ENCODE measurements at places on chromosomes 3 and 15.

DNA sequence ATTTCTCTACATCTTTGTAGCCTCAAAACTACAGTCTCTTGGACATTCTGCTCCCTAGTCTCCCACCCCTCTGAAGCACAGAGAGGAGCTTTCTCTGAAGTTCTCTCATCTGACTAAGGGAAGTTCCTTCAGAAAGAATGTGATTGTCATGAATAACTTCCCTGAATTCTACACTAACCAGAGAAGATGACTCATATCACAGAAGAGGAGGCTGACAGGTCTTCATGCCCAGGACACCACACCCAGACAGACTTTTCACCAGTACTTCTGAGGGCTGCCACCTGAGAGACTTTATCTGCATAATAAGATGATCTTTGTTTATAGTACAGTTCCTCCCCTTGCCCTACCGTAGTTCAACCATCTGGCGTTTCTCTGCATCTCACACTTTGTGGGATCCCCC, 52.8 kb downstream of the CDIN1 start:
- no peak for DNase-seq

- no peak for DNase-seq
Measured at GRCh38 chr3:69292185-69292584, 93.7 kb downstream of the FRMD4B start.

DNA sequence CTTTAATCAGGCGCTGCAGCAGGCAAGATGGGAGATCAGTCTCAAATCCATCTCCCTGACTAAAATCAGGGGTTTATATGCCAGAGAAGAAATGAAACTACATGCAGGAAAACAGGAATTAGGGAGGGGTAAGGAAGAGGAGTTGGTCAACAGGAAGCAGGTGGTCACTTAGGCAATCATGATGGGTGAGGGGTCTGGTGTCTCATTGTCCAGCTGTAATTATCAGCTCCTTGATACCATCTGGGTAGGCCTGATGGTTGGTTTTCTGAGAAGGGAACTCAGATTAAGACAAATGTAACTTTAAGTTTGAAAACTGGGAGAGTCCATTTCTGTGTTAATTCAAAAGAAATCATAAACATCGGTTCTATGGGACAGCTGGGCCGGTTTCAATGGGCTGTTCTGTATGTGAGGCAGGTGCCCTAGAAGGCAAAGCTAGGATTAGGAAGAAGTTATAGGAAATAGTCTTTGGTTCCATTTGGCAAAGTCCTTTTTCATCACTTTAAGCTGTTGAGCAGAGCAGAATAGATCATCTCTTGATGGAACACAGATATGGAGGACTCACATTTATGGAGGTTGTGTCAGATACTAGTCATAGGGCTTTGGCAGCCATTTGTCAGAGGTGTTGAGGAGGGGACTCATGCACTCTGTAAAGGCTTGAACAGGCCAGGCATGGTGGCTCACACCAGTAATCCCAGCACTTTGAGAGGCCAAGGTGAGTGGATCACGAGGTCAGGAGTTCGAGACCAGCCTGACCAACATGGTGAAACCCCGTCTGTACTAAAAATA, 149.4 kb downstream of the VGLL4 start:
- DNase-seq, result no peak

DNA sequence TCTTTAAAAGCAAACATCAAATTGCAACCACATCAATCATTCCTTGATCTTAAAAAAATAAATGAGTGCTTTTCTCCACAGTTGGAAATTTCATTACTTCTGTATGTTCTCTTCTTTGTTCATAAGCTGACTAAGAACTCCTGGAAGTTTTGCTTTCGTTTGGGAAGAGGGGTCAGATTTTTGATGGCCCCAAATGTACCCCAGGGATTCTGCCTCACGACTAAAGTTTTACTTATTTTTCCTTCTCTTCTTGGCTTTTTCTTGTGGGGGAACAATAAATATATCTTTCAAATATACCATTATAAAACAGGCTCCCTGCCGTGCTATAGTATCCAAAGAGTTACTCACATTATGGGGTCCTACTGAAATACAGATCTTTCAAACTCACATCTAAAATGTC, 215.0 kb upstream of the CDIN1 start:
- no peak for DNase-seq

- no peak for DNase-seq
Measured at GRCh38 chr3:146359841-146360240, 108.9 kb upstream of the PLSCR4 start.

GRCh38 chr15:54388746-54389145, 410.5 kb downstream of the UNC13C start:
- DNase-seq, result no peak

- DNase-seq, result no peak
Measured at GRCh38 chr15:51332206-51333147, 5.9 kb downstream of the CYP19A1 start.

- DNase-seq, result no peak
Measured at GRCh38 chr3:150970665-150971324, 1.7 kb downstream of the CLRN1 start.

- DNase-seq, result no peak
Measured at GRCh38 chr15:48871542-48871941, 6.4 kb upstream of the EID1 start.

GRCh38 chr15:53835309-53835708, 75.8 kb upstream of the WDR72 start:
- no peak for DNase-seq

DNA sequence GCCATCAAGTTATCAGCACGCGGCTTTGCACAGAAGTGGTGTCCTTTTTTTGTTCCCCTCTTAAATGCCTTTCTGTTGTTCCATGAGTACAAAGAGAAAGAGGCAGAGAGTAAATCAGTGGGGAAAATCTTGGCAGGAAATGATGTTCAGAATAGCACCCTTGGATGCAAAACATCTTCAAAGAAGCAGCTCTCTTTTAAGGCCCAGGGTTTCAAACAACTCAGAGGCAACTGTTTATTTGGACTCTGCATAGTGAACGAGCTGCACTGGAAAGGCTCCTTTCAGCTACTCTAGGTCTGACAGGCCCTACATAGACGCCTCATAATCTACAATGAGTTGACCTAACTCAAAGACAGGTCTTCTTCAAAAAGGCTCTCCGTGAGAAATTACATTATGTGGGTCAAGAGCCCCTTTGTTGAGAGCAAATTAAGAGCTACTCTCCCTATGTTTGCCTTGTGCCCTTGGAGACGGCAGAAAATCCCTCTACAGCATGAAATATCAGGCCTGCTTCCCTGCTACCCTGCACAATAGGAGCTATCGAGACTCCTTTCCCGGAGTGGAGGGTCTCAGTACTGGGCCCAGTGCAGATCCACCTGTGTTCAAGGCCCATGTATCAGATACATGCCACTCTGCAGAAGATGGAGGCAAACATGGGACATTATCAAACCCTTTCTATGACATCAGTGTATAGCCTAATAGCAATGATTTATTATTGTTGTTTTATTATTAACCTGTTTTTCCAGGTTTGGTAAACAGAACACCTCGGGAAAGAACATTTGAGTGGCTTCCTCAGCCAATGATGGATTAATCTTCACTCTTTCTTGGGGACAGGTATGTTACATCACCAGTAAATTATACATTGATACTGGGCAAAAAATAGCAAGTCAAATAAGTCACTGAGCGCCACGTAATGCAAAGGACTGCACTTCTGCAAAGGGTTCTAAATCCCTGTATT, 53.1 kb downstream of the HEG1 start:
- DNase-seq, result no peak

DNA sequence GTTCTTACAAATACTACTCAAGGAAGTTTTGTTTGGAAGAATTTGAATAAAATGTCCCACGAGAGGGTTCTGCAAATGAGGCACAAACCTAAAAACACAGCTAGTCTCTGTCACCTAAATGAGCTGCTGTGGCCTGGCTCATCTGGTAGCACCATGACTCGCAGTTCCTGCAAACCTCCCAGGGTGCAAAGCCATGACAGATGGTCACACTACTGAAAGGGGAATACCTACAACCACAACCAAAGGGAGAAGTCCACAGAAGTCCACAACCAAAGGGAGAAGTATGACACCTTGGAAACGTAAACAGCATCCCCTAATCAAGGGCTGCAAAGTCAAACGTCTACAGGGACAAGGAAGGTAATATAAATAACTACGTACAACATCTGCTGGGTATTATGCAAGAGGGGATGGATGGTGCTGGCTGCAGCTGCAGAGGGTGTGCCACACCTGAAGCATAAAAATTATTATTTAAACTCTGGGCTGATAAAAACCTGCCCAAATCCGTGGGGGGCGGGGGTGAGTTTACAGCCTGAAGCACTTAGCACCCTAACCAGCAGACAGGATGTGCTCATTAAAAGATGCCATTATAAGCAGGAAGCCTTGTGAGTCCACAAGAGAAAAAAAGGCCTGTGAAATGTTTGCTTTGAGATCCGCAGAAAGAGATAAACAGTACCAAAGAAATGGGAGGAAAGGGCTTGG, 184.0 kb downstream of the MAGI1 start:
- no peak for DNase-seq

- DNase-seq, result no peak
Measured at GRCh38 chr15:98744506-98744905, 96.2 kb downstream of the IGF1R start.

GRCh38 chr15:62847900-62848489, 194.6 kb upstream of the TPM1 start:
- peak; percentile 75 for DNase-seq

GRCh38 chr3:59572106-59572505, 522.3 kb upstream of the CFAP20DC start:
- DNase-seq, result no peak

- DNase-seq, result no peak
Measured at GRCh38 chr15:53962646-53963561, 15.3 kb upstream of the UNC13C start.

GRCh38 chr3:25293736-25294135, 134.3 kb upstream of the RARB start:
- DNase-seq, result no peak

DNA sequence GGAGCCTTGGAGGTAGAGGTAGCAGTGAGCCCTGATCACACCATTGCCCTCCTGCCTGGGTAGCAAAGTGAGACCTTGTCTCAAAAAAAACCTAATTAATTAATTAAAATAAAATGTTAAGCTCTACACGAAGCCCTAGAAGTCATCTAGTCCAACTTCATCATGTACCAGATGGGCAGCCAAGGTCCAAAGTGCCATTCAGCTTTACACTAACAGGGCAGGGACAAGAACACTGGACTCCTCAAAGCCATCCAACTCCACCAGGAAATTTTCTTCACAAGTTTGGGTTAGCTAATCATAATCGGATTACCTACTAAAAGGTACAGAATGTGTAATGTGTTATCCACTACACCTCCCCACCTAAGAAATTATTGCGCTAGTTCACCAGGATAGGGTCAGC, 48.8 kb downstream of the WWTR1 start:
- no peak for DNase-seq

GRCh38 chr15:50905055-50905454, 3.4 kb upstream of the AP4E1 start:
- DNase-seq, result no peak

GRCh38 chr3:151765685-151766084, 32.0 kb downstream of the AADACL2 start:
- no peak for DNase-seq

GRCh38 chr15:50531766-50532165, 14.7 kb downstream of the USP50 start:
- no peak for DNase-seq

DNA sequence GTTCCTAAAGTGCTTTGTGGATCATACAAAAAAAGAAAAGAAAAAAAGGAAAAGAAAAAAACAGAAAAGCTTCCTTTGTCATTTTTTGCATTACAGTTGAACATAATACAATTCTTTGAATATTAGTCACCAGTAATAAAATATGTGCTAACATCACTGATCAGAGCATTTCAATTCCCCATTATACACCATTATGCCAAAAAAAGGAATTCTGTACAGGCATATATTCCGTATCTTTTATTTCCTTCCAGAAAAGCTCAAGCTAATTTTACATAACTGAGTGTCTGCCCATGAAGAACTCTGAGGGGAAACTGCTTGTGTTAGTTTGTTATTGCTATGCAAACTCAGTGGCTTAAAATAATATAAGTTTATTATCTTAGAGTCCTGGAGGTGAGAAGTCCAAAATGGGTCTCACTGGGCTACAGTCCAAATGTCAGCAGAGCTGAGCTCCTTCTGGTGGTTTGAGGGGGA, 377.9 kb downstream of the GAP43 start:
- DNase-seq, result peak; percentile 21

- DNase-seq, result no peak
Measured at GRCh38 chr3:21237638-21238037, 513.4 kb downstream of the ZNF385D start.

- no peak for DNase-seq
Measured at GRCh38 chr3:153903430-153903829, 217.8 kb upstream of the ARHGEF26 start.

- no peak for DNase-seq
Measured at GRCh38 chr3:51340013-51340829, 44.9 kb upstream of the MANF start.

GRCh38 chr3:141353652-141354495, 14.4 kb upstream of the ZBTB38 start:
- no peak for DNase-seq

- no peak for DNase-seq
Measured at GRCh38 chr3:111621535-111621934, 26.4 kb upstream of the ZBED2 start.

- no peak for DNase-seq
Measured at GRCh38 chr3:143471705-143472104, 352.1 kb downstream of the CHST2 start.

- peak; percentile 31 for DNase-seq
Measured at GRCh38 chr3:167304077-167304476, 76.0 kb downstream of the ZBBX start.

DNA sequence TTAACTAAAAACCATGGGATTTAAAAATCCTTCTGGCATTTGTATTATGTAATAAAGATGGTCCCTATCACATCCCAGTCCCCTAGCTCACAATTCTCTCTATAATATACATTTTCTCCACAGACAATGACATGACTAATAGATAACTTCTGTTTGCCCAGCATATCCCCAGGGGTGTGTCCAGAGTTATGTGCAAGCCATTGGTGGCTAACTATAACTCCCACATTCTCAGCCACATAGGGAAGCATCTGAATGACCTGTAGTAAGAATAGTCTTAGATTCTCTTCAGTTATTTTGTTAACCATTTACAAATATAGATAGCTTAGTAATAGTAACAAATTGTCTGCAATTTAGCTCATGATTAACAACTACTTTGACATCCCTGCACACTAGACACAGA, 52.2 kb upstream of the RBSN start:
- DNase-seq, result no peak

DNA sequence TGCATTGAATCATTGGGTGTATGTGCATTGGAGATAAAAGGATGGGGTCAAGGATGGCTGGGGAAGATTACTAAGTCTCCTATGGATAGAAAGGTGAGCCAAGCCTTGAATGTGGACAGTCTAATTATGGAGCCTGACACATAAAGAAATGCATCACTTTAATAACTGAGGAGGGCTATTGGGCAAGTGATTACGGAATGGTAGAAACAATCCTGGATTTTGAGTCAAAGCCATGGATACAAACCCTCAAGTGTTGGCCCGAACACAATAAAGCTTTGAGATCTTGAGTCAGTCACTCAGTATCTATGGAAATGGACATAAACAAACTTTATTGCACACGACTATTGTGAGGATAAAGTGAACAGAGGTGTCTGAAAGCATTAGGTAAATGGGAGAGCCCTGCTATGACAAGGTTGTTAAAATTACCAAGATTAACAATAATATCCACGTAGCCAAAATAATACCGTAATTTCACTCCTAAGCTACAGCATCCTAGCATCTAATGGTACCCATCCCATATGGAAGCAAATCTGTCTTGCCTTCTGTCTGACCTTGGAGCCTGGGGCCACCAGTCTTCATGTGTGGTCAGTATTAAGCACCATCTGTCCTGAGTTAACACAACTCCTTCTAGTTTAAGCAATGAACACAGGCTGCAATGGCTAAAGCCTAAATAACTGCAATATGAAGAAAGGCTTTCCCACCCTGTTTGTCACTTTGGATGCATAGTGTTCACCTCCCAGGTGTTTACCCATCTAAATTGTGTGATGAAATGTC, 136.9 kb upstream of the PRICKLE2 start:
- DNase-seq, result no peak

Measured in heart left ventricle (tissue), 16 donors.